Cortex of kidney (tissue), 1 donor: ENCODE measurements at places on chromosomes 3 and 15.

DNA sequence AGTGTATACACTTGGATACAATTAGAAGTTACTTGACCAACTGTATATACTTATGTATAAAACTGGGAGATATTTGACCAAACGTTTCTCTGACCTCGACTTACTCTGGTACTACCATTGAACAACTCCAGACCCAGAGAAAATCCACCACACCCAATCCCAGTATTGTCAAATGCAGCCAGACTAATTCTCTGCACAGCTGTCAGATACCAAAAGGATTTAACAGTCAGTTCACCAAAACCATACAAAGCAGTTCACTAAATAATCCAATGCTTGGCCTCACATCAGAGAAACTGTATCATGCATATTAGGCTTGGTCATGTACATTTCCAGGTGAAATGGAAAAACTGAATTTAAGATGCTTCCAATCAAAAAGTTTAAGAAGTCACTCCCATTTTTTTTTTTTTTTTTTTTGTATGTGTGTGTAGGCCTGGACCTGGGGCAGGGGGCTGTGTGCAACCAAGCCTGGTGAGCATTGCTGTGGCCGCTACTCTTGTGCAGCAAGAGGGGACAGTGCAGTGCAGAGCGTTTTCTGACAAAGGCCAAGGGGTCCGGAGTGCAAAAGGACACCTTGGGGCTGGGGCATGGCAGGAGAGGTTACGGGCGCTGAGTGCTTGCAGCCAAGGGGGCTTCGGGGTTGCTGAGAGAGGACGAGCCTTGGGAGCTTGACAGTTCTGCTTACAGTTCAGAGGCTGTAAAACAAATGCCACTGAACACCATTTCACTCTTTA, 1.4 kb downstream of the TOMM70 start:
- no peak for DNase-seq

DNA sequence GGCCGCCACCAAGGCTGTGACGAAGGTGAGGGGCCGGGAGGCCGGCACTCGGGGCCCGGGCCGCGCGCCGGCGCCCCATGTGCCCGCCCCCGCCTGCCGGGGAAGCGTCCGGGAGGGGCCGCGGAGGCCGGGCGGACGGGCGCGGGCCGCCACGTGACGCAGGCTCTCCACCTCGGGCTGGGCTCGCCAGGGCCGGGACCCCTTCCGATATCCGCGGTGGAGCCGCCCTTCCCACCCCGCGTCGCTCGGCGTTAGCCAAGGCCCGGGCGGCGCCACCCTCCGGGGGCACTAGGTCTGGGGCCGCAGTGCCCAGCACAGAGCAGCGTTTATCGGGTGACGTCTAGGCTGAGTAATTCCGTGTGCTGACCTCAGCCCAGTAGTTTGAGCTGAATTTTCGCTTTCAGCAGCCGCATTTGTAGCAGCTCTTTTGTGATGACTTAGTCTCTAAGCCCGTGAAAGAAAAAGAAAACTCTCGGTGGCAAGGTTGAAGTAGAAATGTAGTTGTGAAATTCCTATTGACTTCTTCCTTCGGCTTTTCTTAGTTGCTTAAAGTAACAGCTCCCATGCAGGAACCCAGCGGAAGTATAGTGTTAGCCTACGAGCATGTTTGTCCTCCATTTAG, 885 bp downstream of the CDV3 start:
- DNase-seq: no peak

DNA sequence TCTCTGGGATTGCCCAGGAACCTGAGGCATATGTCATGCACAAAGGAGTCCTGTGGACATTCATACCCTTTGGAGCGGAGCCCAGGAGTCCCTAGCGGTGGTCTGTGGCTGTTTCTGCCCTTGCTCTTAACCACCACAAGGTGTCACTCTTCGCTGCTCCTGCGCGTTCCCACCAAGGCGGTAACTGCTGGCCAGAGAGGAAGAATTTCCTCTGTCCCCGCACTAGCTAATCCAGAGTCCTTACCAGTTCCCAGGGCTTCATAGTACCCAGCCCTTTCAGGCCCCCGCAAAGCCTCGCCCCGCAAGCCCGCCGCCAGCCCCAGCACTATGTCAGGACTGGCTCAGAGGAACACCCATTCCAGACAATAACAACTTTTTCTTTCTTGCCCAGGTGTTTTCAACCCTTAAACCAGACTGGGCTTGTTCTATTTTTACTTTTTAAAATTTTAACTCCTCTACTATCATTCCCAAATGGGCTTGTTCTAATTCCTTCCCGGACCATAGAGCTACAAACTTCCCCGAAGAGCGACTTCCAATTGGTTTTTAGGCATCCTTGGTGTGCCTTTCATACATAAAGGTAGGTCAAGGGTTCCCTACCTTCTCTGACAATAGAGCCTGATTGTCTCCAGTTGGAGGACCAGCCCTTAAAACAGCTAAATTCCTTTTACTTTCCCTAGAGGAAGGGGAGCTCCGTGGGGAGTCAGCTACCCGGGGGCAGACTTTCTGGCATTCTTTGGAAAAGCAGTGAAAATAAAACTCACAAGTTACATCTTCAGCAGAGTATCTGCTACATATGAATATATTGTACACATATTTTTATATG, 31.8 kb upstream of the ZNF774 start:
- DNase-seq: no peak

DNA sequence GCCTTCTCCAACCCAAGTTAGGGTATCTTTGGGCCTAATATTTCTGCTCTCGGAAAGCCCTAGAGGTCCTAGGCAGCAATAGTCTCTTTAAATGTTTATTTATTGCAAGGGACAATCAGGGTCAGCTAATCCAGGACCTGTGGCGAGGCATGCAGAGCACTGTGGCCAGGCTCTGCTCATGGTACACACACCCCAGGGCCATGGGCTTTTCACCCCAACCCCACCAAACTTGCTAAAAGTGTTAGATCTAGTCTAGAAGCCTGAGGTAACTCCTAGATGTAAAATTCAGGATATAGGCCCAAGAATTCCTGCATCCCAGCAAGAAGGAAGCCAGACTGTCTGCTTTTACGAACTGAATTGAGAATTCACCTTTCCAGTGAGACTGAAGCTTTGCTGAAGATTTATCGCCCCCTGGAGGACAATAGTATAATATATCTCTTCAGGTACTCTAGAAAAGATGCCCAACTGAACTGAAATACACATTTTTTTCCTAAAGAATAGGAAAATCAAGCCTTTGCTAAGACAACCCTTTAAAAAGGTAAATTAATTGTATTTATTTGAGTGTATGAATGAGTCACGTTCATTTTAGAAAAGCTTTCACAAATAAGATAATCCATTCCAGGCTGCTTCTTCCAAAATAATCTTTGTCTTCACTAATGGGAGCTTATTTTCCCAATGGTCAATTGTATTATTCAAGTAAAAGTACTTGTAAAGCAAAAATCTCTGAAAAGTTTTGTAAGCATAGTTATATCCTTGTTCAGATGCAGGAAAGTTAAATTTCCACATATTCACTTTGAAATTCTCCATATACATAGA, 89.8 kb downstream of the LRRC3B start:
- no peak for DNase-seq

DNA sequence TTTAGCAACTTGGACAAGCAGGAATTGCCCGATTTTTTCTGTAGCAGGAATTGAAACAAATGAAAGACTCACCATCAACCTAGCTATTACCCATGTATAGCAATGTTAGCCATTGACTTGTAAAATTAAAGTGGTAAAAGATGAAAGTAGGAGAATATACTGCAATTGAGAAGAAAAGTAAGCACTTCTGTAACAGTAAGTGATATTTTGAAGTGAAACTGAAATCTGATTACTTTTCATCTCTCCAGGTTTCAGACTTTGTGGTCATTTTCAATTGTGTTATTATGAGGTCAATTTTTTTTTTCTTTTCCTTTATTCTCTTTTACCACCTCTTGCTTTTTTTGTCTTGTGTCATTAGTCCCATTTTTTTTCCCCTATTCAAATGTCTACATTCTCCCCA, 1078.2 kb downstream of the ZPLD1 start:
- DNase-seq: no peak
